ENCODE measurements at places on chromosomes 16 and 17.

DNA sequence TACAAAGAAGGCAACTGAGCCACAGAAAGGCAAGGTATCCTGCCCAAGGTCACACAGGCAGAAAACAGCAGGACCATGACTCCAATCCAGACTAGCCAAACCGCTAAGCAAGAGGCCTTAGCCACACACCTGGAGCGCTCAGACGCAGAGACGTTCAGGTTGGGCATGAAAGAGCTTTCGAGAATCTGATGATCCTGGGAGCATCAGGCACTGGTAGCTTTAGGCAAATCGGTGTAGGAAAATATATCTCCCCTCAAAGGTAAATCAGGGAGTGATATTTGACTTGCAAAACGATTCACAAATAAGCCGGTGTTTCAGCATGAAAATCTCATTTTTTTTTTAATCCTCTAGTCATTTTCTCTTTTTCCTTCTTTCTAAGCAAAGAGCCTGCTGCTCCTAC lies 279.0 kb downstream of the MRTFB start:
- DNase-seq: no peak

- DNase-seq: no peak
Measured at GRCh38 chr17:6674586-6674985, 23.0 kb downstream of the C17orf100 start.

DNA sequence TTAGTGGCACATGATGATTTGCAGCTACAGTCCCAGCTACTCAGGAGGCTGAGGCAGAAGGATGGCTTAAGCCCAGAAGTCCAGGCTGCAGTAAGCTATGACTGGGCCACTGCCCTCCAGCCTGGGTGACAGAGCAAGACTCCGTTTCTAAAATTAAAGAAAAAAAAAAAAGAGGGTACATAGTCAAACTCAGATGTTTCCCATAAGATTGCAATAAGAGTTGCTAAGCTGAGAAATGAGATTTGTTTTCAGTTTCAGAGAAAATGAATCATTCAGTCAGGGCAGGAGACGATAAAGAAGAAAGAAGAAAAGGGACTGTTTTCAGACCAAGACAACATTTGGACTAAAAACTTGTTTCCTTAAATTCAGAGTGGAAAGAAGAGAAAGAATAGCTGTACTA lies 30.2 kb upstream of the PHLPP2 start:
- no peak for DNase-seq

- DNase-seq: no peak
Measured at GRCh38 chr17:40598619-40599467, 33.6 kb upstream of the CCR7 start.

DNA sequence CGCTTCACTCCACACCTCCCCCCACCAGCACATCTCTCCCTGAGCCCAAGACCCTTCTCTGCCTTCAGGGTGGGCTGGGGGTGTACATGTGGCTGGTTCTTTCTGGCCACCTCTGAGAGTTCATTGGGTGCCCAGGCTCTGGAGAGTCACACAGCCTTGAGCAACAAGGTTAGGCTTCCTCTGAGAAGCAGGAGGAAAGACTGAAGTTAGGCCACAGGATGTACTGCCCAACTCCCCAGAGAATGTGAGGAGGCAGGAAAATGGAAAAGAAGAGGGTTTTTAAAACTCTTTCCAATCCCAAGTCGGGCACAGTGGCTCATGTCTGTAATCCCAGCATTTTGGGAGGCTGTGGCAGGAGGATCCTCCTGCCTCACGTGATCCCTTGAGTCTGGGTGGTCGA lies 7.3 kb downstream of the PCGF2 start:
- no peak for DNase-seq

DNA sequence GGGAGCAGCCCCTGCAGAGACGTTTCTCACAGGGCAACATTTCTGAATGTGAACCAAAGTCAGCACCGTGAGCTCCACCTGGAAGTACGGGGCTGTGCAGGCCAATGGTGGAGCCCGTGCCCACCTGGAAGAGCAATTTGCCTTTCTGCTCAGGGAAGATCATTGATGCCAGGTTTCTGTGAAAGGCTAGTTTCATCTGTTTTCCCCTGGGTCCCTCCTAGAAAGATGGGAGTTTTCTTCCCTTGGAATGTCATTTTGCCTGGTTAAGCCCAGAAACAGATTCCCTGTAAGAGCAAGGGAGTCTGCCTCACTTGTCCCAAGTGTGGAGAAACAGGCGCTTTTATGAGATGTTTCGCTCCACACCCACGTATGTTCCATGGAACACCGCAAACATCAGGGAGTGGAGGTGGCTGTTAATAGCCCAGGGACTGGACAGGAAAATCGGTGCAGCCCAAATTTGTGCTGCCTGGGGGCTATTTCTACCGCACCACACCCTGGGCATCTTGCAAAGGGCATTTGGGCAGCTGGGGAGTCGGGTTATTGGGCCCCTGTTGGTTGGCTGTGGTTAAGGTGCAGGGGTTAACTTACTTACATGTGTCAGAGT lies 2.6 kb downstream of the SLC6A4 start:
- DNase-seq: no peak

GRCh38 chr16:28917095-28917494 lies 7.9 kb downstream of the RABEP2 start:
- no peak for DNase-seq

DNA sequence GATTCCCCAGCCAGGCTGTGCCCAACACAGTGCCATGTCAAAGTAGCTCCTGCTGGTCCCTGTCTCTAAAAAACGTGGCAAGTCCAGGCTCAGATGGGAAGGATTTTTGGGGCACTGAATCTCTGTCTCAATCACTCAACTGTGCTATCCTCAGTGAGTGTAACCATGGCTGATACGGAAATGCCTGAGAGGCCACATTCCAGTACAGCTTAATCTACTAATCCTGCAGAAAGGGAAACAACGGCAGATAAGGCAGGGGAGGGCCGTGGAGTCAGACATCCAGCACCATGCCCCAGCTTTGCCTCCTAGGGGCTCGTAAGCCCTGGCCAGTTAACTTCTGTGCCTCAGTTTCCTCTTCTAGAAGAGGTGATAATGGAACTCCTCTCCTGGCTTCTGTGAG lies 251.7 kb downstream of the CPPED1 start:
- no peak for DNase-seq

All from NCI-H446 treated with DMSO at 0.1 percent for 48 hours (cell line).